ENCODE measurements at places on chromosomes 2 and 18.

- no peaks in the 10 kb centered on the region for H3K27me3 ChIP-seq
- peaks cover 91% of the 10 kb centered on the region for H3K36me3 ChIP-seq
- no peaks in the 10 kb centered on the region for H3K4me1 ChIP-seq
- no peak for DNase-seq
- no peak overlapping the region for H3K27ac ChIP-seq
- H3K4me3 ChIP-seq, result no peak overlapping the region
Observed at GRCh38 chr2:241242306-241242705, 53.8 kb downstream of the ANO7 start.

- H3K27me3 ChIP-seq, result peaks cover 70% of the 10 kb centered on the region
- no peaks in the 10 kb centered on the region for H3K4me1 ChIP-seq
Observed at GRCh38 chr18:50559752-50560680, at the start of gene MAPK4. MAPK4 (plus strand) TSS chr18:50560087; CDS start chr18:50663959, 103,872 bp downstream.

DNA sequence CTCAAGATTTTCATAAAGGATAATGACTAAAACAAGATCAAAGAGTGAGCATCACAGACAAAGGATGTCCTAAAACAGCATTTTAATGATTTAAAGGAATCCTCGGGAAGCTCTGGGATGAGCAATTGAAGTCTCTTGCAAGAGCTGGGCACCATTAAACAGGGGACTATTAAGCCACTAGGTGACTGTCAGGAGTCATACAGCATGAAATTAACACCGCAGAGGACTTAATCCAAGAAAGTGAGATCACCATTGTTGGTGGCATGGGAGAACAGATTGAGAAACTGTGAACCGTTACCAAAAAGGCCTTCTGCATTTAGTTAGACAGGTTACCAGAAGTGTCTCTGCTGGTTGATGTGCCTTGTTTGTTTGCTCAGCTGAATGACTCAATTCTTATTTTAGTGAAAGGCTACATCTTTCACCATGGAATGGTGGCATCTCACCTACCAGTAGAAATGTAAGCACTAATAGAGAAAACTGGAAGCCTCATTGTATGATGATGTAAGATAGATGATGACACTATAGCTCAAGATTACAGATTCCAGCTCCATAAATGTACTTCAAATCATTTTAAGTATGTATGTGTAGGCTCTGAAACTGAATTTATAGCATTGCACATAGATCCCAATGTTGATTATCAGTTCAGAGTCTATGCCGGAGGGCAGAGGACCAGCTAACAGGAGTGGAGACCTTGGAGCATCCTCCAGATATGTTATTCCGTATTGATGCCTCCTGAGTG is 427.6 kb downstream of the SUCLG1 start:
- DNase-seq, result no peak
- no peaks in the 10 kb centered on the region for H3K36me3 ChIP-seq
- H3K27ac ChIP-seq, result no peak overlapping the region
- H3K4me1 ChIP-seq, result peaks cover 3% of the 10 kb centered on the region

- no peak for DNase-seq
- H3K4me3 ChIP-seq, result no peak overlapping the region
- H3K36me3 ChIP-seq, result peaks cover 9% of the 10 kb centered on the region
- H3K27me3 ChIP-seq, result no peaks in the 10 kb centered on the region
- no peaks in the 10 kb centered on the region for H3K4me1 ChIP-seq
- no peak overlapping the region for H3K27ac ChIP-seq
Observed at GRCh38 chr2:176328149-176328548, 58.9 kb downstream of the MTX2 start.

DNA sequence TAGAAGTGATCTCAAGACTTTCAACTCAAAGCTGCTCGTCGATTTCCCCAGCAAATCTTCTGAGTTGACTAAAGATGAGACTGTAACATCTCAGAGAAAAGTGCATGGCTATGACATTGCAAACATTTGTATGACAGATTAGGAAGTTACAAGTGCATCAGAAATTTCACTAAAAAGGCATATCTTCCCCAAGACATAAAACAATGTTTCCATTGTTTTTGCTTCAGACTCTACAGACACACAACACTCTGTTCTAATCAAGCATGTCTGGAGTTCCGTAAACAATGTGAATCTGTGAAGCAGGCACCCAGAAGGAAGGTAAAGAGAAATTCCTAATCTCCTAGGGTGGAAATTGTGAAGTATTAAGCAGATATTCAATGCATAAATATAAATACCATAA is 144.6 kb upstream of the LYPD1 start:
- H3K4me1 ChIP-seq, result no peaks in the 10 kb centered on the region
- no peak overlapping the region for H3K4me3 ChIP-seq
- no peaks in the 10 kb centered on the region for H3K27me3 ChIP-seq
- H3K36me3 ChIP-seq, result no peaks in the 10 kb centered on the region

DNA sequence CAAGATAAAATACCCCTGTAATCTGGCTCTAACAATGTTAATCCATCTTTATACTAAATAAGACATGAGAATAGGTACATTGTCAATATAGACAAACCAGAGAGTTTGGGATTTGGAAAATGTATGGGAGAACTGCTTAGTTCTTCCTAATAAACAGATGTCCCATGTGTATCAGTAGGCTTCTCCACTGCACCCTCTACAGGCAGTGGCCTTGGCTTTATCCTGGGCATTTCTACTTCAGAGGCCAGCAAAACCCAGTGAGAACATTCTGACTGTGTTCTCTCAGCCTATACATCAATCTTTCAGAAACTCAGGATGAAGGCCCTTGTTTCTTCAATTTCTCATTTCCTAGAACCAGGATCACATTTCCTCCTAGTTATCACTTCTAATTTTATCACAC is 1167.5 kb upstream of the ACVR2A start:
- H3K4me1 ChIP-seq, result no peaks in the 10 kb centered on the region
- H3K27me3 ChIP-seq, result no peaks in the 10 kb centered on the region
- H3K4me3 ChIP-seq, result no peak overlapping the region
- no peaks in the 10 kb centered on the region for H3K36me3 ChIP-seq
- DNase-seq, result no peak

GRCh38 chr18:9055185-9055584 is 47.3 kb upstream of the NDUFV2 start:
- DNase-seq, result no peak
- no peak overlapping the region for H3K27ac ChIP-seq
- H3K4me3 ChIP-seq, result no peak overlapping the region

GRCh38 chr2:48905696-48906095 is 150.2 kb upstream of the LHCGR start:
- no peaks in the 10 kb centered on the region for H3K36me3 ChIP-seq
- no peak for DNase-seq
- H3K4me3 ChIP-seq, result no peak overlapping the region
- no peaks in the 10 kb centered on the region for H3K4me1 ChIP-seq
- H3K27ac ChIP-seq, result no peak overlapping the region
- H3K27me3 ChIP-seq, result no peaks in the 10 kb centered on the region
